Stimulated activated CD4-positive, alpha-beta T cell treated with anti-CD3 and anti-CD28 coated beads, Interleukin-15, amount 100 ng/mL, for 24 hours (primary cell): ENCODE measurements at places on chromosomes 16 and 17.

- no peak for DNase-seq
Measured at GRCh38 chr17:30296499-30297080, 4.8 kb upstream of the BLMH start.

GRCh38 chr17:66425756-66426396 is 123.5 kb downstream of the PRKCA start:
- DNase-seq, result no peak

- peak; percentile 37 for DNase-seq
Measured at GRCh38 chr17:74842599-74843351, 16.9 kb downstream of the GRIN2C start.

DNA sequence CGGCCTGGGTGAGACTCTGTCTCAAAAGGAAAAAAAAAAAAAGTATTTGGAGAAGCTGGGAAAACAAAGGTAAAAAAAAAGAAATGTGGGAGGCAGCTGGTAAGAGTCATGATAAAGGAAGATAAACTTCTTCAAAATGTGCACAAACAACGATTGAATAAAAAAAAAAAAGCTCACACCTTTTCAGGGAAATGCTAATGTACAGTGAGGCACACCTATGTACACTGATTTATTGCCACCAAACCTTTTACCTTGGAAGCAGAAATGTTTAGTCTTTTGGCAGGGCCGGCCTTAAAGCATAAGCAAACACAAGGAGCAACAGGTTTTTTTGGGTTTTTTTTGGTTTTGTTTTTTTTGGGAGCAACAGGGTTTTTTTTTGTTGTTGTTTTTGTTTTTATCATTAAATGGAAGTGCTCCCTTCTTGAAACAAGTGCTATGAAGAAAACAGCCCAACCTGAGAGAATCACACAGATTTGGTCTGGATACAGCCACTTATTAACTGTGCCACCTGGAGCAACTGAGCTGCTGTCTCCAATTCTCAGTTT is 29.8 kb upstream of the KCNJ2 start:
- DNase-seq, result no peak

DNA sequence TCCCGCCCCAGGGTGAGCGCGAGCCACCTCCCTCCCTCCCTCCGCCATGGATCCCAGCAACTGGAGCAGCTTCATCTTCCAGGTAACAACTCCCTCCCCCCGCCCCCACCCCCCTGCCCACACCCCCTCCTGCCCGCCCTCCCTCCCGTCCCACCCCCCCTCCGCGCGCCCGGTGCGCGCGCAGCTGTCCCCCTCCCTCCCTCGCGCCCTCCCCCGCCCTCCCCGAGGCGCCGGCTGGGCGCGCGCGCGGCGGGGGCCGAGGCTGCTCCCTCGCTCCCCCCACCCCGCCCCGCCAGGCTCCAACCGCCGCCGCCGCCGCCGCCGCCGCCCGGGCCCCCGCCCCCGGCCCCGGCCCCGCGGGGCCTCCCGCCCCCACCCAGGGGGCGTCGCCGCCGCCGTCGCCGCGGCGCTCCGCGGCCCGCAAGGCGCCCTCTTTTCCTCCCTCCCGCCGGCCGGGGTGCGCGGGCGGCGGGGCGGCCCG is at the start of gene MAZ:
MAZ (plus strand) TSS at position 431 of the 481 bp plus-strand sequence. CDS start 173 bp downstream, outside the sequence.
- DNase-seq, result peak; percentile 84

- DNase-seq, result no peak
Measured at GRCh38 chr16:83626676-83627075, 181.1 kb upstream of the HSBP1 start.

DNA sequence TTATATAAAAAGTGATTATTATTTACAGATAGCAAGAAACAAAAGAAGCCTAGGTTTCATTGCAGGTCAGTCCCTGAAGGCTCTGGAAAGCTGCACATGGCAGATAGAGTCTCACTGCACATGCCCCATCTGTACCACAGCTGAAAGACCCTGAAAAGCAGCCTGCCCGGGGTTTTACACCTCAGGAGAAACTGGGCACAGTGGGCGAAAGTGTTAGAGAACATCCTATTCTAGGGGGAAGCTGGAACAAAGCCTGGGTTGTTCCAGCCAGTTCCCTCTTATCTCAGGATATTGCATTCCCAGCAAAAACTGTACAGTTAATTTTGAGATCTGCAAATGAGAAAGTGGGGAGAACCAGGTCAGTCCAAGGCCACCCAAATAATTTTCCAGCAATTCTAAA is 419.7 kb downstream of the CNTNAP4 start:
- DNase-seq, result no peak

DNA sequence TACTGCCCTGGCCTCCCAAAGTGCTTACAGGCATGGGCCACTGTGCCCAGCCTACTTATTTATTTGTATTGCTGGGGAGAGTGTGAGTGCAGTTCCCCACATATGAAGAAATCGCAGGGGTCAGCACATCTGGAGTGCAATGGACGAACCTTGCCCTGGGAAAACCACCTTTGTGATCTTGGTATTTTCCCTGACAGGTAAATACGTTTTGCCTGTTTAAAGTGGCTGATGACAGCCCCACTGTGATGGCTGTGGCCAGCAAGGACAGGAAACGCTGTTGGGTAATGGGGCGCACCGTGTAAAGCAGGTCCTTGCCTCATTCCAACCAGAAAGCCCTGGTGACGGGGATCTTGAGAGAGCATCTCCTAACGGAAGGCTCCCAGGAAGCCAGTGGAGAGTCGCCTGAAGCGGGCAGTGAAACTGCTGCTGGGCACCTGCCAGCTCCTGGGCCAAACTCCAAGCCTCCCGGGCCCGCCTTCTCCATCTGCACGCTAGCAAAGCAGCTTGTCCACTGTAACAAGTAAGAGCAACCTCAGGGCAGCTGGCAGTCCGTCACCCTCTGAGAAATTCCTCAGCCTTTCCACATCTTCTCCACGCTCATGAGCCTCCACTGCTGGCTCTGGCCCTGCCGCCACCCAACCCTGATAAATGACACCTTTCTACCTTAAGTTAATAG is 17.5 kb downstream of the EMC8 start:
- DNase-seq, result no peak

GRCh38 chr17:41967141-41967920 is 736 bp downstream of the CNP start:
- DNase-seq, result peak; percentile 60

GRCh38 chr17:58947411-58947810 is 159.3 kb downstream of the TRIM37 start:
- DNase-seq, result no peak

- no peak for DNase-seq
Measured at GRCh38 chr16:83475108-83475507, 332.7 kb upstream of the HSBP1 start.

- peak; percentile 42 for DNase-seq
Measured at GRCh38 chr17:28928061-28928460, 23.3 kb downstream of the PHF12 start.

GRCh38 chr16:56538331-56538730 is 18.5 kb upstream of the BBS2 start:
- no peak for DNase-seq

DNA sequence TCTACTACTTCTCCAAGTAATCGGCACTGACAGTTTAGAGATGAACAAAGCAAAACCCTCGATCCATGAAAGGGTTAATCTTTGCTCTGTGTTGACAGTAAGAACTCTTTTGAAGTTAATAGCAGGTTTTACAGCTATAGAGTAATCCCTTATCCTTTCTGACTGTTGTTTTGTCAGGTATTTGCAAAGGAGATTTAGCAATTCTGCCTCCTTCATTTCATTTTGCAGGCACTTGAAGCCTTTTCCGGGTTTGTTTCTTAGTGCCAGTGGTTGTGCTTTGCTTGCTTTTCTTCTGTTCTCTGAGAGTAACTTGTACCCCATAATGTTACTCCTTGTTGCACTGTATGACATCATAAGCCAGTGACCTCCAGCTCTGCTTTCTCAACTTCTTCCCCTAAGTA is 64.5 kb downstream of the TANGO6 start:
- DNase-seq, result no peak

GRCh38 chr16:48537275-48537674 is 72.7 kb downstream of the N4BP1 start:
- DNase-seq, result no peak

GRCh38 chr16:87068762-87069150 is 248.4 kb downstream of the C16orf95 start:
- DNase-seq, result no peak

GRCh38 chr16:8819411-8820034 is 21.9 kb downstream of the PMM2 start:
- no peak for DNase-seq

GRCh38 chr17:32672711-32673110 is 185.9 kb downstream of the CDK5R1 start:
- DNase-seq, result no peak

GRCh38 chr17:10344816-10345215 is 28.0 kb downstream of the MYH13 start:
- DNase-seq, result no peak

GRCh38 chr17:21211825-21212479 is 2.0 kb downstream of the TMEM11 start:
- DNase-seq, result no peak

GRCh38 chr17:27457731-27458523 is 1.7 kb downstream of the KSR1 start:
- no peak for DNase-seq

GRCh38 chr16:11395949-11396240 is 50.6 kb downstream of the RMI2 start:
- DNase-seq, result no peak

GRCh38 chr17:74679374-74679773 is 33.3 kb downstream of the CD300LF start:
- DNase-seq, result no peak

DNA sequence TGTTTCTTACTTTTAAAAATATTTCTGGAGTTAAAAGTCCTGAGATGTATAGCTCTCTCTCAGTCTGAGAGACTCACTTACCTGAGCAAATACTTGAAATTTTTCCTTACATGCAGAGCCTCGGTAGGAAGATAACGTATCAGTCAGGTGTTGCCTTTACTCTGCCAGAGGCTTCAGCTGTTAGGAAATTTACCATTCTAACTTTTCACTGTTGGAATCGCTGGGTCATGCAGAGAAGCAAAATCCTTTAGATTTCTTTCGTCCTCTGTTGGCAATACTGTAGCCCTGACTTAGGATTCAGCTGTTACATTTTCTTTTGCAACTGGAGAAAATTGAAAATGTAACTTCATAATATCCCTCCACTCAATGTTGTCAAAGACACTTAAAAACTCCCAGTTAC is 20.0 kb upstream of the KCNJ16 start:
- DNase-seq, result no peak

DNA sequence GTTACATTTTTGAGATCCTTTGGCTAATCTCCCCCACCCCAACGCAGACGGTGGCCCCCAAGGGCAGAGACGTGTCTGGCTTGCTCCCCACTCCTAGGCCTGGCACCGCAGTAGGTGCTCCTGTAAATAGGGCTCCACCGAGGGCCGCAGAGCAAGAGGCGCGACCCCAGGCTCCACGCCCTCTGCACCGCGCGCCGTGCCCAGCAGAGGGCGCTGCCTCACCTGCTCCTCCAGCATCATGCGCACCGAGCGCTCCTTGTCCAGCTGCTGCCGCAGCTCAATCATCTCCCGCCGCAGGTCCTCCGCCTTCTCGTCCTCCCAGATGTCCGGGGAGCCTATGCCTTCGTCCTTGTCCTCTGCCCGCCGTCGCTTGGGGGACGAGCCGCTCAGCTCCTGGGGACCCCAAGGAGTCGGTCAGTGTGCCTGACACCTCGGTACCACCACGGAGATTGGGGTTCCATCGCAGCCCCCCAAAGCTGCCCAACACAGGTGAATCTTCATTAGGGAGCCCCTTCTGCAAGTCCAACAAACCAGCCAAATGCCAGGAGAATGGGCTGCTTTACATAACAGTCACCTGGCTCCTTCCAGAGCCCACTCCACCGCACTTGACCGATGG is 11.2 kb downstream of the TFAP4 start:
- peak; percentile 63 for DNase-seq

- peak; percentile 33 for DNase-seq
Measured at GRCh38 chr17:68288804-68289203, 2.1 kb downstream of the SLC16A6 start.

DNA sequence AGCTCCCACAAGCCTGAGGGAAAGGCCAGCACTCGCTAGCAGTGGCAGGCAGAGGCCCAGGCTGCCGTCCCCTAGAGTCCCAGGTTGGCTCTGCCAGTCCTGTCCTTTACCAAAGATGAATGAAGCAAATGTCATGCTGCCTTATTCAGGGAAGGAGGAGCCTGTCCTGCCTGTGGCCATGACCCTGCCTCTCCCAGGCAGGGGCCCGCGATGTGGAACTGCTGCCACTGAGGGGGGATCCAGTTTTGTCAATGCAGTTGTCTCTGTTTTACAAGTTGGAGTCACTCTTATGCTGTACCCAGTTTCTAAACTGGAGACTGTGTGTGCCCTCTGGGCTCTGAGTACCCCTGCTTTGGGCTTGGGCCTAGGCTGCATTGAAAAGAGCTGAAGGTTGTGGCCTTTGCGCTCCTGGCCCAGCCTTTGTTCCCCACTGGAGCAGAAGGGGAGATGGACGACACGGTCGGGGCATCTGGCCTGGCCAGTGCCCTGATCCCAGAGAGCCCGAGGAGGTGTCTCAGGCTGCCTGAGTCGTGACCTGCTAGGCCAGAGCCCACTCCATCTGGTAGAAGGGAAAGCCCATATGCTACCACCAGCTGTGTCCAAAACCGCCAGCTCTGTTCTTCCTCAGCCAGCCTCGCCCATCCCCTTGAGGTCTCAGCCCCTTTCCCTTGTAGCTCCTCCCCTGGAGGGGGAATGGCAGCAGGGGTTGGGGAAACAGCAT is 5.5 kb downstream of the LIMD2 start:
- no peak for DNase-seq

DNA sequence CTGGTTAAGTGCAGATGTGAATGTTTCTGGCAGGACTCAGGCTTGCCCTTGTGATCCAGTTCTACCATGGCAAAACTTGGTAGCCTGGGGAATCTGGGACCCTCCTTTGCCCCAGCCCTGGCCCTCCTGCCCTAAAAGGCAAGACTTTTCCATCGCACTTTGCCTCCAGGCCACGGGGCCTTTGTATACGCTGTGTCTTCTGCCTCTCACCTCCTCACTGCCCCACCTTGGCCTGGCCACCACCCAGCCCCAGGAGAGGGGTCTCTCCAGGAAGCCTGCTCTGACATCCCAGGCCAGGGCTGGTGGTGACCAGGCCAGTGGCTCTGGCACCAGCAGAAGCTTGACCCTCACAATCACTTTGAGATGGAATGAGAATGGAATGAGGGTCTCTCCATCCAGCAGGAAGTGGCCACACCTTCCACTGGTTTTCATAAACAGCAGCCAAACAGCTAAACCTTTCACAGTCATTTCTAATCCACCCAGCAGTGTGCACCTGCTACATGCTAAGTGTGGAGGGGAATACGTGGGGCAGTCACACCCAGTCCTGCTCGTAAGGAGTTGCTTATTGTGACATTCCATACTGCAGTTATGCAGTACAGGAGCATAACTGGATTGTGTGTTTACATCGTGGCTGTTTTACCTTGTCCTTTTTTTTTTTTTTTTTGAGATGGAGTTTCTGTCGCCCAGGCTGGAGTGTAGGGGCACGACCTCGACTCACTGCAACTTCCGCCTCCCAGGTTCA is 1.6 kb upstream of the MRPL38 start:
- DNase-seq, result no peak
